Activated naive CD4-positive, alpha-beta T cell treated with Interleukin-2 at 50 U/mL for 16 hours (primary cell): ENCODE measurements at places on chromosomes 13 and 19.

DNA sequence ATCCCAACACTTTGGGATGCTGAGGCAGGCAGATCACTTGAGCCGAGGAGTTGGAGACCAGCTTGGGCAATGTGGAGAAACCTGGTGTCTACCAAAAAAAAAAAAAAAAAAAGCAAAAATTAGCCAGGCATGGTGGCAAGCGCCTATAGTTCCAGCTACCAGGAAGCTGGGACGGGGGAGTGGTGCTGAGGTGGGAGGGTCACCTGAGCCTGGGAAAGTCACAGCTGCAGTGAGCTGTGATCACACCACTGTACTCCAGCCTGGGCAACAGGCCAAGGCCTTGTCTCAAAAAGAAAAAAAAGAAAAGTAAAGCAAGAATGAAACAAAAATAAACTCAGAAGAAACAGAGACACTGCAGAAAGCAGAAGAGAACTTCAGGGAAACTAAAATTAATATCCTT is 31.6 kb downstream of the MTRF1 start:
- no peak for DNase-seq

- no peak for DNase-seq
These were observed 95.1 kb downstream of the ABCC4 start for GRCh38 chr13:95206116-95206515.

- DNase-seq = no peak
These were observed 2.1 kb upstream of the DPY19L3 start for GRCh38 chr19:32403291-32403995.

- no peak for DNase-seq
These were observed 216.1 kb upstream of the TMTC4 start for GRCh38 chr13:100890645-100891044.

DNA sequence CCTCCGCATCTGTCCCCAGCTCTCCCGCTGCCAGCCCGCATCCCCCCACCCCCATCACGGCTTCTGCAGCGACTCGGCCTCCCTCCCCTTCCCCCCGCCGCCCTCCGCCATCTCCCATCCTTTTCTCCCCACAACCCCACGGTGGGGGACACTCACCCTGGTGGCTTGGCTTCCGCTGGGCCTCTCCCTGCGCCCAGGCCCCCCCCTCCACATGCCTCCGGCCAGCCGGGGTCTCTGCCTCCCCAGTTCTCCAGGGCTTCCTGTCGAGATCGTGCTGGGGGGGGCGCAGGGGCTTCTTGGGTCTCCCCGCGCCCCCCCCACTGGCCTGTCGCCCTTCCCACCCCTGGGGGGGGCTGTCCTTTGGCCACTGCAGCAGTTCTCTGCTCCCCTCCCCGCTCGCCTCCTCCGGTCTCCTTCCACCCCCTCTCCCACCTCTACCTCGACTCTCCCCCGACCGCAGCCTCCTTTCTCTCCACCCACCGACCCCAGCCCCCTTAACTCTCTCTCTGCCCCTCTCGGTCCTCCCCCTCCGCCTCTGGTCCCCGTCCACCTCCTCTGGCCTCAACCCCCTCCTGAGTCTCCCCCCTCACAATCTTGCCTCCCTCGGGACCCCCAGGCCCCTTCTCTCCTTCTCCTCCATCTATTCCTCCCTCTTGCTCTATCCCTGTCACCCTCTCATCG is 17.1 kb downstream of the LRRC4B start:
- DNase-seq = no peak

DNA sequence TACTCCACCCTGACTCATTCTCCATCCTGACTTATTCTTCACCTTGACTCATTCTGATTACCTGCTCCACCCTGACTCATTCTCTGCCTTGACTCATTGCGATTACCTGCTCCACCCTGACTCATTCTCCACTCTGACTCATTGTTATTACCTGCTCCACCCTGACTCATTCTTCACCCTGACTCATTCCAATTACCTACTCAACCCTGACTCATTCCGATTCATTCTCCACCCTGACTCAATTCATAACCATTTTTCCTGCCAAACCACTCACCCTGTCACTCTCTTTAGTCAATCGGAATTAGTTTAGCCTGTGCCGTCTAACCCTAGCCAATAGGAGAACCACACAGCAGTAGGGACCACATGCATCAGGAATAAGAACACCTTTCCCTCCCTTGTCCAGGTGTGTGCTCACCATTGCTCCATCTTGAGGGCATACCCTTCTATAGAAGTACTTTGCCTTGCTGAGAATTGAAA is 1227.4 kb upstream of the PCDH20 start:
- no peak for DNase-seq

- DNase-seq = no peak
These were observed 5.4 kb upstream of the NTN5 start for GRCh38 chr19:48678201-48678600.

GRCh38 chr19:5844456-5845433 is 5.2 kb upstream of the FUT6 start:
- DNase-seq = no peak

DNA sequence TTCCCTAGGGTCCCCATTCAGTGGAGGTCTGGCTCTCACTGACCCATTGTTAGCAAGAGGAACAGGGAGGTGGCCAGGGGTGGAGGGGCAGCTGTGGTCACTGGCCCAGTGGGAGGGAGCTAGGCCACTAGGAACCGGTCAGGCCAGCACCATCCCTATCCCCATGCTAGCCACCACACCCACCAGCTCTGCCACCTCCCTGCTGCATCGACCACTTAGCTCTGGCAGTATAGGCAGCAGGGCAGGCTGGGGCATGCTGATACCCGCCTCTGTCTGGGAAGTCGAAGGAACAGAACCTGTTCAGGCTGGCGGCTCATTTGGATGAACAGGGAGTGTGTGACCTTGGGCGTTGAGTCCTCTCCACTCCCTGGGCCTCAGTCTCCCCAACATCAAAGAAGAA is 4.7 kb downstream of the PPP1R13L start:
- no peak for DNase-seq
